ENCODE measurements at places on chromosomes 1 and 21.

DNA sequence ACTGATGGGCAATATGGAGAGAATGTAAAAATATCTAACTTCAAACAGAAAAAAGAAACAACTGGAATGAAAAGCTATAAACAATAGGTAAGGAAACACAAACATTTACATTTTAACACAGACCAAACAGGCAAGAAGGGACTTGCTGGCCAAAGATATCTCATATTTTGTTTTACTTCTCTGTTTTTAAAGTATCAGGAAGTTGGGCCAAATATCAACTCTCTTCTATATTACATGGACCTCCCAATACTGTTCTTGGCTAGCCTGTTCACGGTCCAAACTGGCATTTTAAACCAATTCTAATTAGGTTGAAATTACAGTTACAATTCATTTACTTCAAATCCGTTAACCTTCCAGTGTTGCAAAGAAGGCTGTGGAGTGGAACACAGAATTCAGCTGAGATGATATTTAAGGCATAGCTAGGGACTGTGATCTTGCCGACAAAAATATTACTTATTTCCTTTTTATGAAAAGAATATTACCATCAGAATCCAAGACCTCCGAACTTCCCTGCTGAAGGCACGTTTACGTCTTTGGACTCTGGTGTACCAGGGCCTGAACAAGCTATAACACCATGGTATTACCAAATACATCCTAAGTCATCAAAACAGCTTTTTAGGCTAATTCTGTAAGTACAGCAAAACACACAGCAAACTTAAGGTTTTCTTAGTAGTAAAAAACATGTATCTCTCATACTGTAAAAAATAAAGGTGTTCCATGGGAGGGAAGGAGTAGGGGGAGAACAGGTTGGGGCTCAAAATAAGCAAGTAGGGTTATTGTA is 165.4 kb downstream of the RUNX1 start:
- no peak for DNase-seq

DNA sequence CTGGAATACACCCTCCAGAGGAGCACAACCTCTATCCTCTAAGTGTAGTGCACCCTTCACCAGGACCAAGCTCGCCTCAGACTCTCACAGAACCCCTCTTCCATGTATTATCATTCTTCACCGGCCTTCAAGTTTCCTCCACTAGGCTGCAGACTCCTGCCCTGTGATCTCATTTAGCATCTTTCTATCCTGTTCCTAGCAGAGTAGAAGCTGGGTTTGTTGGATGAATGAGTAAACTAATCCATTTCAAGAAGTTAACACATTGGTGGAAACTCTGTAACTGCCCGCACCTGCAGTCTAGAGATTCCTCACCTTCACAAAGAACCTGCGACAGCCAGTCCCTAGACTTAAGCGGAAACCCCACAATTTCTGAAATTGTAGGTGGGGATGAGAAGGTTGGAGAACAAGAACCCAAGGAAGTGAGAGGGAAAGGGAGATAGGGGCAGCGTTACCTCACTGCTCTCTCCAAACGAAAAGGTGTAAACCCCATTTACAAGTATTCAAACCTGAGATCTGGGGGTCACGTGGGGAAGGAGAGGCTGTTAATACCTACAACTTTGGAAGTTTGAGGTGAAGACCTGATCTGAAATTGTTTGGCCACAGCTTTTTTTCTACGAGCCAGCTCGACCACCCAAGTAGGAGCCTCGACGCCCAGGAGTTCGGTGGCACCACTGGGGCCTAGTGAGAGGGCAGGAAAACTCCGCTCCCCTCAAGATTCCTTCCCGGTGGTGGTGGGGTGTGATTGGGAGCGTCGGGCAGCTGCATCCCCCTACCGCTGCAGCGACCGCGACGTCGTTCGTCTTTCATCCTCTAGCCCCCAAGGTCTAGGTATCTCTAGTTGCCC is 1.2 kb downstream of the PTPN14 start:
- DNase-seq: no peak

- DNase-seq: no peak
These were observed 169.1 kb downstream of the NTNG1 start for GRCh38 chr1:107309962-107310361.

DNA sequence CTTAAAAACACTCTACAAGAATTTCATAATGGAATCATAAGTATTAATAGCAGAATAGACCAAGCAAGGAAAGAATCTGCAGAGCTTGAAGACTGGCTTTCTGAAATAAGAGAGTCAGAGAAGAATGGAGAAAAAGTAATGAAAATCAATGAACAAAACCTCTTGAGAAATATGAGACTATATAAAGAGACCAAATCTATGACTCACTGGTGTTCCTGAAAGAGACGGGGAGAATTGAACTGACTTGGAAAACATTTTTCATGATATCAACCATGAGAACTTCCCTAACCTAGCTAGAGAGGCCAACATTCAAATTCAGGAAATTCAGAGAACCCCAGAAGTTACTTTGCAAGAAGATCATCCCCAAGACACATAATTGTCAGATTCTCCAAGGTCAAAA is 85.6 kb downstream of the GDAP2 start:
- no peak for DNase-seq

DNA sequence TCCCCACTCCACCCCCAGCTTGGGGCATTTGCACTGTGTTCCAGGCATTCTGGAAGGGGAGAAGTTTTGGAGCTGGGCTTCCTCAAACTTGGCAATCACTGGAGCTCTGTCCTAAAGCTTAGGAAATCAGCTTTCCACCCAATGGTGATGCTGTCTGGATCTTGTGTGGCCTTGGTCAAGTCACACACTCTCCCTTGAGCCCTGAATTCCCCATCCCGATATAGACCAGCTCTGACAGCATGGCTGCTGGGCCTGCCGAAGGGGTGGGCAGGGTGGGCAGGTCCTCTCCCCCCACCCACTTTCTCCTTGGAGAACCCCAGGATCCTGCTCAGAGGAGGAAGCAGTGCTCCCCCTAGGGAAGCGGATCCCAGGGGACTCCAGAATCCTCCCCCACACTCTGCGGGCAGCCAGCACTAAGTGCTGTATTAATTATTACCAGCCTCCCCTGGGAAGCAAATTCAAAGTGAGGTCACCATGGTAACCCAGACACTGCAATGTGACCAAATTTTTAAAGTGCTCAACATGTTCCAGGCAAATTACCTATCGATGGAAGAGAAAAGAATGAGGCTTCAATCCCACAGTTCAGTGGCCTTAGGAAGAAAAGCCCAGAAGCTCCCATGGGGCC is 21.3 kb upstream of the LDLRAP1 start:
- DNase-seq: no peak

DNA sequence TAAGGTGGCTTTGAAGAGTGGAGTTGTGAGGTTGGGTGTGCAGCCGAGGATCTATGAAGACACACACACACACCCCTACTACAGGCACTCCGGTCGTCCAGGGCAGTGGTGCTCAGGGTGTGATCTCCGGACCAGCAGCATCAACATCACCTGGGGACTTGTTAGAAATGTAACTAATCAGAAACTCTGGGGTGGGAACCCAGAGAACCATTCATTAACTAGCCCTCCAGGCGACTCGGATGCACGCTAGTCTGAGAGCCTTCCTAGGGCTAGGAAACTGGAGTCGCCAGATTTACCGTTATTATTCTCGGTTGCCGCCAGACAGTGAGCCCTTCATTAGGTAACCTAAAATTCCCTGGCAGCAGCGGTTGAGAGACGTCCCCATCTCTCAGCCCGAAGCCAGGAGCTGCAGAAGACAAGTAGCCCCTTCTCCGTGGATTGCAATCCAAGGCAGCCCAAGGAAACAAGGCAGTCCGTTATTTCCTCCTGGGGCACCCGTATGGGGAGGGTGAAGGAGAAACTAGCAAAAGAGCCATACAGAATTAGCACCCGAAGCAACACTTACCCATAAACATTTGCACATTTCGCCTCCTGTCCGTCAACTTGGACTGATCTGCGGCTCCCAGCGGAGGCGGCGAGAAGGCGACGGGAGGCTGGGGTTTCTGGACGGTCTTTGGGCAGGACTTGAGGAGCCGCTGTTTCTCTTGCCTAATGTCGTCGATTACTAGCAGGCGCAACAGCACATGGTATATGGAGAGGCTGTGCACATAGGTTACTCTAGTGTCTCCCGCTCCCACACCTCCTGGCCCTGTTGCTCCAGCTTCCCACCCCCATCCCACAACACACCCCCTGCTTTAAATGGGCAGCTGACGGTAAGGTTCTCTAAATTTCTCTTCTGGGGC is 2.9 kb upstream of the CCN1 start:
- no peak for DNase-seq

DNA sequence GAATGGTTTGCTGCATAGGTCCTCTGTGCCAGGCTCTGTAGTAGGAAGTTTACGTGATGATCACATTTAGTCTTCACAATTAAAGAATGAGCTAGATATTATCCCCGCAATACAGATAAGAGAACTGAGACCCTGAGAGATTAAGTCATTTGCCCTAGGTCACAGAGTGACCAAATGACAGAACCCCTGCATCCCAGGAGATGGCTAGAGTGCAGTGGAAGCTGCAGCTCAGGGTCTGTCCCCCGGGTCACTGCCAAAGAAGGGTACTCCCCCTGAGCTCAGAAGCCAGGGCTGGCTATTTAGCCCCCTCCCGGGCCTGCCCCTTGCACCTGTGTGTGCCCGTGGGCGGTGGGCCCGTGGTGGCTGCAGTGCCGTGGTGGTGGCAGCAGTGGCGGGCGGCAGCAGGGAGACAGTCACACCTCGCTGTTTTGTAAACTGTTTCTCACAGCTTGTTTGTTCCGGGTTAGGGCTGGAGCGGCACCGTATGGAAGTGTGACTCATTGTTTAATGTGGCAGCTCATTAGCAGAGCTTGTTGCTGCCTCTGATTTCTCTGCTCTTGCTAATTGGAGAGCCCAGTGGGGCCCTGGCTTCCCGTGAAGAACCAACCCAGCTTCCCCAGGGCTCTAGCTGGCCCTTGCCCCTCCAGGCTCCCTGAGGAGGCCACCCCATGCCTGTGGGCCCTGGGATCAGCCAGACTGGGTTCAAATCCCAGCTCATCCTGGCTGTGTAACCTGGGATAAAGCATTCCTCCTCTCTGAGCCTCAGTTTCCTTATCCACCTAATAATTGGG is 19.3 kb upstream of the FOXO6 start:
- no peak for DNase-seq

DNA sequence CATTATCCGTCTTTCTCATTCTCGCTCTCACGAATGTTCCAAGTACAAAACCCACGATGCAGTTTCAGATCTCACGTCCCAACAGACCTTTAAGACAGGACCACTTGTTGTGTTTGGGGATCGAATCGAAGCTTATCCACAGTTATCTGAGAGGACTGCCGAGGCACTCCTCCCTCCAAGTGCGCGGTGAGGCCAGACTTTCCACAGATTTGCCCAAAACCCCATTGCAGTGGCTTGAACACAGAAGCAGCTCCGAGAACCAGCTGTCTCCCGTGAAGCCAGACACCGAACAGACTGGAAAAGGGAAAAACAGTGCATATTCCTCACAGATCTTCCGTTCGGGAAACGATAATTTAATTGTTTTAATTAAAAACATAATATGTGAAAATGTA is 46.5 kb upstream of the COL6A2 start:
- DNase-seq: no peak

DNA sequence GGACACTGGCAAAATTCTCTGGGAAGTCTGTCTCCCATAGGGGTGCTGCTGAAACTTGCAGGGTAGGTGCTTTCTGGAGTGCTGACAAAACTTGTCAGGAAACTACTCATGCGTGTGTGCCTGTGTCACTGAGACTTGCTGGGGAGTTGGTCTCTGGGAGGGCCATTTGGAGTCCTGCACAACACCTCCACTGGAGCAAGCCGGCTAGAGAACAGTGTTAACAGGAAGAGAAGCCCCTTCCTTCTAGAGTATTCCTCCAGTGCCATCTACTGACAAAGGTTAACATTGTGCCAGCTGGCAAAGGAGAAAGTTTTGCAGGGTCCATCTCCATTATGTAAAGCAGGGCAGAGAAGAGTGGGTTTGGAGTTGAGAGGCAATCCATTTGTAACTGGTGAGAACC is 30.0 kb downstream of the ZMYM4 start:
- peak; percentile 5 for DNase-seq

- no peak for DNase-seq
These were observed 28.7 kb downstream of the MARK1 start for GRCh38 chr1:220556641-220557040.

DNA sequence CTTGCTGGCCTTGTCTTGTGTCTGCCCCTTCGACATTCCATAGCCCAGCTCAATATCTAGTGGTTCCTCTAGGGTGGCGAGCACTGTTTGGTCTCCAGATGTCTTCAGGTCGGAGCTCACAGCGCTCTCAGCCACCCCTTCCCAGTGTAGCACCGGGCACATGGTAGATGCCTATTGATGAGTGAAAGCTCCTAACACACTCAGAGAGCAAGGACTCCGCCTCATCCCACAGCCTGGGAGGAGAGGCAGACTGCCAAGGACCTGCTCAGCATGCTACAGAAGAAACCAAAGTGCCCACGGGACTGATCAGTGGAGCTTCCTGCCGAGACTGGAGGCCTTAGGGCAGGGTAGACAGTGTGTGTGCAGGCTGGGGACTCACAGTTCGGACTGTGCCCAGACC is 10.9 kb downstream of the PCSK9 start:
- DNase-seq: no peak

DNA sequence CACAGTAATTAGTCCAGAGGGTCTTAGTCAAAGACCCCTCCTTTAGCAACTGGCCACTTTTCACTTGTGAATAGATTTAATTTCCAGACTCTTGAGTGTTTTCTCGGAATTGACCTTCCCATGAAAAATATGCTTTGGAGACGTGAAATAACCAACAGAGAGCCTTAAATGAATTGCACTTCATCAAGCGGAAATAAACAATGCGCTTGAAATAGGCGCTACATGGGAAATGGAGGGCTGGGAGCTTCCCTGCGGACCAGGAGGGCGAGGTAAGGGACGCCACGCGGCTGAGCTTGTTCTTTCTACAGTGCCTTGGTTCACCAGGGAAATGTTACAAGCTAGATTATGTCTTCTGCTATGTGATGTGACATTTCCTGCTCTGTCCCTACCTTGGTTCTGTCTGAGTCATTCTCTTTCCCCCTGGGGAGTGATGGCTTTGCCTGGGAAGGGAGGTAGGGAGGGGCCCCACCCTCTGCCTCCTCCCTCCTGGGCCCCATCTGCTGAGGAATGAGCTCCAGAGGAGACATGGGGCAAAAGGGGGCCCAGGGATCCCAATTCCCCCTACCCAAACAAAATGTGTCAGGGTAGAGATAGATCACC is 619.3 kb downstream of the PTPRU start:
- no peak for DNase-seq

DNA sequence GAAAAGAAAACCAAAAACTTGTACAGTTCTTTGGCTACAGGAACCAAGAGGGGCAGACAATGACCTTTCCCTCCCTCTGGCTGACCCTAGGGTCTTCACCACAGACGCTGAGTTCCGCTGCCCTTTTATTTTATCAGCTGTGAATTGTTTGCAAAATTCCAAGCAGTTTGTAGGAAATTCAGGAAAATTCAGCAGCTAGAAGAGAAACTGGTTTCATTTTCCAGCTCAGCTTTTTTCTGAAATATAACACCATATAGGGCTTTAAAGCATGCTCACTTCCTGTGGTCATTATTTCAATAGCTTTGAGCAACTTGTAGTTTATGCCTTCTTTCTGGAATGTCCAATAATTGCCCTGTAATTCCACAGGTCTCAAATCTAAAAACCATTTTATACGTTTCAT is 5.5 kb upstream of the PIK3R3 start:
- DNase-seq: no peak

DNA sequence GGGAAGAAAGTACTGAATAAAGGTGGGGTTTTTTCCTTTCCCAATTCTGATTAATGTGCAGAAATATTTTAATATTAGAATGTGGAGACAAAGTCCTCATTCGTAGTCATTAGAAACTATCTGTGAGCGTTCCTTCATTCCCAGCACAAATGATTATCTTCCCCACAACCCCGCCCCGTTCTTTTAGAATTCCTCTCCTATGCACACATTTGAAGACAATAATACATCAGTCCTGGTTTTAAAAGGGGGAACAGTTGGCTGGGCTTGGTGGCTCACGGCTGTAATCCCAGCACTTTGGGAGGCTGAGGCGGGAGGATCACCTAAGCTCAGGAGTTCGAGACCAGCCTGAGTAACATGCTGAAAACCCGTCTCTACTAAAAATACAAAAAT is 876 bp downstream of the ALDH9A1 start:
- no peak for DNase-seq

Measured in activated T-helper 1 cell treated with anti-CD3 and anti-CD28 coated beads, Interleukin-12 subunit alpha, Interleukin-12 subunit beta, Interleukin-2, Interleukin-4 antibody, amounts not matched to agents 30 ng/mL and 10 ng/mL and 1 ng/mL, durations not matched to agents 14 hours and 24 hours and 36 hours (primary cell).